H9 (cell line): ENCODE measurements at places on chromosomes 11 and 22. TPM values are rescaled to one million over a fixed set of nuclear protein-coding genes. Genes with fewer than 3 reads are reported as not detected.

RASSF7 gene
- 26.3 and 30.0 TPM in 2 replicates for total RNA-seq

OR56A4 gene
- total RNA-seq = not detected in 2 replicates

PDGFD gene
- total RNA-seq = 1.4 and 1.7 TPM in 2 replicates

PHOX2A gene
- 1.1 and 1.4 TPM in 2 replicates for total RNA-seq

SAA1 gene
- total RNA-seq = not detected in 2 replicates

GRCh38 chr11:114082415-114082748, 22.9 kb downstream of the ZBTB16 start:
- H3K36me3 ChIP-seq = no peaks in the 10 kb centered on the region
- no peak overlapping the region for H3K4me3 ChIP-seq
- H3K27me3 ChIP-seq = peaks cover 7% of the 10 kb centered on the region
- H3K4me1 ChIP-seq = peaks cover 2% of the 10 kb centered on the region; the same call in 1 of the 2 replicates
- DNase-seq = no peak

- H3K4me3 ChIP-seq = no peak overlapping the region
- peaks cover 2% of the 10 kb centered on the region; the same call in 2 of the 3 replicates for H3K36me3 ChIP-seq
- peaks cover 4% of the 10 kb centered on the region; the same call in 1 of the 2 replicates for H3K4me1 ChIP-seq
- H3K27me3 ChIP-seq = no peaks in the 10 kb centered on the region
These were observed 2.7 kb downstream of the MRPL40 start for GRCh38 chr22:19434829-19435580.
